MCF 10A (cell line): ENCODE measurements at places on chromosomes 6 and 20. TPM values are rescaled to one million over a fixed set of nuclear protein-coding genes. Genes with fewer than 3 reads are reported as not detected.

- no peaks in the 10 kb centered on the region for H3K4me1 ChIP-seq
- no peaks in the 10 kb centered on the region for H3K27me3 ChIP-seq
- H3K4me3 ChIP-seq: no peak overlapping the region
Measured at GRCh38 chr6:62670490-62671223, 384.6 kb upstream of the KHDRBS2 start.

GRCh38 chr6:128519132-128519930, 1.1 kb downstream of the PTPRK start:
- peaks cover 25% of the 10 kb centered on the region for H3K4me1 ChIP-seq
- H3K27me3 ChIP-seq: no peaks in the 10 kb centered on the region
- no peaks in the 10 kb centered on the region for H3K36me3 ChIP-seq

GRCh38 chr6:168825226-168826077, 384.5 kb downstream of the SMOC2 start:
- no peaks in the 10 kb centered on the region for H3K4me1 ChIP-seq
- no peak overlapping the region for H3K27ac ChIP-seq
- no peaks in the 10 kb centered on the region for H3K36me3 ChIP-seq
- DNase-seq: no peak

The GJA10 gene
- total RNA-seq: not detected in 2 replicates

DNA sequence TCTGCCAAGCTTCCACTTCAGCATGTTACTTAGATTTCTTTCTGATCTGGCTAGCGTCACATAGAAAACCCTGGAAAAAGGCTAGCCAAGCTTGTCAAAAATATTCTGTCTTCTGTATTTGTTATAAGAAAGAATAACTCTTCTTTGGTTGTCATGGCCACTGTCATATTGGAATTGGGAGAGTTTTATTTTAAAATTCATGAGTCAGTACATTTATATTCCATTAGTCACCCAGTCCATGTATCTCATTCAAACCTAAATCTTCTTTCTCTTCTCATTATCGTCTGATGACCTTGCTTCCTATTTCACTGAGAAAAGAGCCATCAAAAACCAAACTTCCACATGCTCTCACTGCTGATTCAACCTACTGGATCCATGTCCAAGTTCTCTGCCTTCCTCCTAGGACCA, 65.7 kb downstream of the EPM2A start:
- no peak overlapping the region for H3K4me3 ChIP-seq
- no peaks in the 10 kb centered on the region for H3K27me3 ChIP-seq
- peak; percentile 14 for DNase-seq
- peak overlapping the region; percentile 69 for H3K27ac ChIP-seq
- H3K4me1 ChIP-seq: peaks cover 11% of the 10 kb centered on the region

The NR2E1 gene
- total RNA-seq: not detected in 2 replicates

- DNase-seq: no peak
- no peak overlapping the region for H3K27ac ChIP-seq
- H3K27me3 ChIP-seq: no peaks in the 10 kb centered on the region
- no peaks in the 10 kb centered on the region for H3K36me3 ChIP-seq
Measured at GRCh38 chr20:39533858-39534257, 571.7 kb downstream of the DHX35 start.

DNA sequence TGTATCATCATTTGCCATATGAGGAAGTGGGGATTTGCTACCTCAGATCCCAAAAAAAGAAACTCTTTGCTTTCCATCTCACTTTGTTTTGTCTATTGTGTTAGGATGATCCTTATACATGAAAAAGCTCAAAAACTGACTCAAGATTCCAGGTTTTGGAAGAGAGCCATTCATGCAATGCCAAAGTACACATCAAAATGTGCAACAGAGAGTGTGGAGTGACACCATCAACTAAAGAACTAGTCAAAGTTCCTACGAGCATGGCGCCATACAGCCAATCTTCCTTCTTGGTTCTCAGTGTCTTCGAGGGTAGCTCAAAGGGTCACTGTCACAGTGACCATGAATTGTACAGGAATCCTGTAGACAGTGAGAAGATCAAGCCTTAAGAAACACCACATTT, 255.8 kb upstream of the SASH1 start:
- H3K4me3 ChIP-seq: no peak overlapping the region
- no peaks in the 10 kb centered on the region for H3K36me3 ChIP-seq
- H3K27ac ChIP-seq: no peak overlapping the region
- H3K27me3 ChIP-seq: no peaks in the 10 kb centered on the region
- DNase-seq: no peak
- no peaks in the 10 kb centered on the region for H3K4me1 ChIP-seq

The SLA2 gene
- not detected in 2 replicates for total RNA-seq

DNA sequence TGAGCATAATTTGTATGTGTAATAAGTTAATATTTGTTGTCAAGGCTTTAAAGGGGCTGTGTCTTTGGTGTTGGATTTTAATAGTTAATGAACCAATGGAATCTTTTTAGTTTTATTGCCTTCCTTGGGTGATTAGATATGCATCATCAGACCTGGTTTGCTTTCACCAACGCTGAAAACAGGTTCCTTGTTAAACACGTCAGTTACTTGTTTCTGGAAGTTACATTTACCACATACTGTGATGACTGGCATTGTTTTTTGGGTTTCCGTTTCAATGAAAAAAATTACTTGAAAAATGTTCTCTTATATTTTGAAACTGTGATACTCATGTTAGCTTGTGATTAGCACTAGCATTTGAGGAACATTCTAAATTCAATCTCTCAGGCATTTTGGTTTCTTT, 58.6 kb upstream of the RNF144B start:
- H3K27me3 ChIP-seq: no peaks in the 10 kb centered on the region
- no peaks in the 10 kb centered on the region for H3K36me3 ChIP-seq
- no peak overlapping the region for H3K4me3 ChIP-seq
- peaks cover 14% of the 10 kb centered on the region for H3K4me1 ChIP-seq
- H3K27ac ChIP-seq: no peak overlapping the region
- no peak for DNase-seq

GRCh38 chr6:9614778-9615177, 800.1 kb downstream of the TFAP2A start:
- DNase-seq: no peak
- no peaks in the 10 kb centered on the region for H3K27me3 ChIP-seq
- H3K4me1 ChIP-seq: peaks cover 6% of the 10 kb centered on the region
- H3K36me3 ChIP-seq: no peaks in the 10 kb centered on the region

DNA sequence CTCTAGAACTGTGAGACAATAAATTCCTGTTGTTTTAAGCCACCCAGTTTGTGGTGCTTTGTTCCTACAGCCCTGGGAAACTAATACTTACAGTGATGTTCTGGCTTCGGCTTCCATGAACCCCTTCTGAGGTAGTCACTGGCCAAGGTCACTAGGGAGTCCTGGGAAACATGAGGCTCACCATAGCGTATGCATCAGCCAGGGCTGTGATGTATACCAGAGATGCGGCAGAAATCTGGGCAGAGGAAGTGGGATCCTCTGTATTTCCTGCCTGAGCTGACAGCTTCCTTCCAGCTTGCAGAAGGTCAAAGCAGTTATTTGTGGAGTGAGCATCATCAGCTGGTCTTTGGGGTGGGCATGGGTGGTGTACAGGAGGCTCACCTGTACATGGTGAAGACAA, 27.9 kb downstream of the KAT14 start:
- no peak for DNase-seq
- no peaks in the 10 kb centered on the region for H3K27me3 ChIP-seq
- no peak overlapping the region for H3K27ac ChIP-seq
- peaks cover 65% of the 10 kb centered on the region for H3K36me3 ChIP-seq
- peaks cover 25% of the 10 kb centered on the region for H3K4me1 ChIP-seq

The SRSF12 gene
- total RNA-seq: 1.1 and 1.2 TPM in 2 replicates

DNA sequence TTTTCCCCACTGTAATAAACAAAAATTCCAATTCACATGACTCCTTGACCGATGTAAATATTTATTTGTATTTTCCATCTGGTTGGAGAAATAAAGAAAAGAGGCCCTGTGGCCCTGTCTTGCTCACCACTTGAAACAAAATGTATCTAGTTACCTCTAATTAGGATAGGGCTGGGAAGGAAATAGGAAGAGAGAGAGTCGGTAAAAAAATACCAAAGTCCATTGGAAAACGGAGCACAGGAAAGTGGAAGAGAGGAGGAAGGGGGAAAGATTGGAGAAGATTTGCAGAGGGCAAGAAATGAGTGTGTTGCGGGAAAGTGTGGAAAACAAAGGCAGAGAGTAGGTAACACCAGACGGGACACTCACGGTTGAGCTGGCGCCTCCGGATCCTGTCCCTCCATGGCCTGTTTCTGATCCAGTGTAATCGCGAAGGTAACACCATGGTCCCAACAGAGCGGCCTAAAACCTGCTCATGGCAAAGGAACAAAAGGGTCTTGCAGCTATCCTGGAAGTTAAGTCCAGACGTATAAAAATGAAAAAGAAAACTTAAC, 105.8 kb upstream of the RIPOR2 start:
- no peaks in the 10 kb centered on the region for H3K4me1 ChIP-seq
- peaks cover 6% of the 10 kb centered on the region for H3K36me3 ChIP-seq
- H3K27ac ChIP-seq: no peak overlapping the region
- DNase-seq: no peak
- no peaks in the 10 kb centered on the region for H3K27me3 ChIP-seq
- H3K4me3 ChIP-seq: no peak overlapping the region

DNA sequence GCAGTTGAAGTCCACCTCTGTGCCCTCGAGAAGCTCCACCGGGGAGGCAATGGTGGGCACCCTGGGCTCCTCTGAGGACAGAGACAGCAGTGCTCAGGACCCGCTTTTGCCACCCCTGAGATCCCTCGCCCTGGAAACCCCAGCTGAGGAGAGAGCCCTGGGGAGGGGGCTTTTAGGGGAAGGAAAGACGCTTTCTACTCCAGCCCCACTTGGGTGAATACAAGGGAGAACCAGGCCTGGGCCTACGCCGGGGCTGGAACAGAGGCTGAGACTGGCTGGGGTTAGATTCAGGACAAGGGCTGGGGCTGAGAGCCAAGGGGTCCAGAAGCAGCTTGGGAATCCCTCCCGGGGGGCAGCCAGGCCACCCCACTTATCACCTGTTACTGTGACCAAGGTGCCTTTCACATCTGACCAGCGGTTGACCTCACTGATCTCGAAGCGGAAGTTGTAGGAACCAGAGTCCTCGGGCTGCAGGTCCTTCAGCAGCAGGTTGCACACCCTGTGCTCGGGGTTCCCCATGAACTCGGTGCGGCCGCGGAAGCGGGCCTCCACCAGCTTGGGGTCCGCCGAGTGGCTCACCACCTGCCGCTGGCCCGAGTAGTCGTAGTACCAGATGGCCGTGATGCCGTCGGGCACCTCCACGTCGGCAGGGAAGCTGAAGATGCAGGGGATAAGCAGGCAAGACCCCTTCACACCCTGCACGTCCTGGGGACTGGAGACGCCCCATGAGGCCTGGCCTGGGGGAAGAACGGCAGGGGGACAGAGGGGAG, 6.2 kb downstream of the SIGLEC1 start:
- no peaks in the 10 kb centered on the region for H3K27me3 ChIP-seq
- H3K27ac ChIP-seq: no peak overlapping the region
- H3K36me3 ChIP-seq: no peaks in the 10 kb centered on the region
- no peaks in the 10 kb centered on the region for H3K4me1 ChIP-seq
- DNase-seq: no peak

GRCh38 chr20:57593134-57593886, 26.9 kb downstream of the ZBP1 start:
- no peak overlapping the region for H3K4me3 ChIP-seq
- DNase-seq: peak; percentile 4
- H3K27ac ChIP-seq: no peak overlapping the region
- no peaks in the 10 kb centered on the region for H3K36me3 ChIP-seq
- H3K4me1 ChIP-seq: peaks cover 5% of the 10 kb centered on the region
- peaks cover 38% of the 10 kb centered on the region for H3K27me3 ChIP-seq

The MEI4 gene
- not detected in 2 replicates for total RNA-seq

GRCh38 chr6:107582086-107582485, 92.2 kb downstream of the SOBP start:
- no peak overlapping the region for H3K4me3 ChIP-seq
- H3K27me3 ChIP-seq: peaks cover 40% of the 10 kb centered on the region
- no peaks in the 10 kb centered on the region for H3K36me3 ChIP-seq
- no peak overlapping the region for H3K27ac ChIP-seq

- no peaks in the 10 kb centered on the region for H3K4me1 ChIP-seq
- no peaks in the 10 kb centered on the region for H3K27me3 ChIP-seq
- H3K4me3 ChIP-seq: no peak overlapping the region
- H3K27ac ChIP-seq: no peak overlapping the region
Measured at GRCh38 chr6:56406276-56407269, 159.2 kb upstream of the COL21A1 start.

- H3K4me3 ChIP-seq: no peak overlapping the region
- H3K36me3 ChIP-seq: no peaks in the 10 kb centered on the region
- DNase-seq: no peak
- H3K27ac ChIP-seq: no peak overlapping the region
- peaks cover 93% of the 10 kb centered on the region for H3K27me3 ChIP-seq
Measured at GRCh38 chr20:54407459-54407858, 67.9 kb upstream of the DOK5 start.

DNA sequence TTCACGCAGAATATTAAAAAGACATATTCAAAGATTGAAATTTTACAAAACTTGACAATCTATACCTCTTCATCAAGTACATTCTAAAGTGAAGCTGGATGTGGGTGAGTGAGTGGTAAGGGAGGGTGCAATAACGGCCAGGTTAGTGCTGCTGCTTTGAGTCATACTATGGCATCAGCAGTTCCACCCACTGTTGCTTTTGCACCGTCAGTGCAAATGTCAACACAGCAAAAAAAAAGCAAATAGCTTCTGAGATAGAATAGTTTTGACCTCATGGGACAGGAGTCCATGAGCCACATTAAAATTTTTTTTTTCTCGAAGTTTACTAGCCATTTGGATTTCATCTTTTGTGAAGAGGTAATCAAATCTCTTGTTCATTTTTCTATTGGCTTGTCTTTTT, 31.8 kb downstream of the PSMF1 start:
- H3K4me1 ChIP-seq: peaks cover 5% of the 10 kb centered on the region
- H3K27ac ChIP-seq: no peak overlapping the region
- peaks cover 76% of the 10 kb centered on the region for H3K36me3 ChIP-seq
- peak; percentile 41 for DNase-seq
- no peaks in the 10 kb centered on the region for H3K27me3 ChIP-seq
- H3K4me3 ChIP-seq: no peak overlapping the region

The PDYN gene
- not detected in 2 replicates for total RNA-seq

GRCh38 chr6:107493158-107494057, 3.5 kb downstream of the SOBP start:
- no peaks in the 10 kb centered on the region for H3K36me3 ChIP-seq
- peaks cover 10% of the 10 kb centered on the region for H3K4me1 ChIP-seq
- no peak overlapping the region for H3K4me3 ChIP-seq
- peaks cover 18% of the 10 kb centered on the region for H3K27me3 ChIP-seq
- no peak overlapping the region for H3K27ac ChIP-seq

DNA sequence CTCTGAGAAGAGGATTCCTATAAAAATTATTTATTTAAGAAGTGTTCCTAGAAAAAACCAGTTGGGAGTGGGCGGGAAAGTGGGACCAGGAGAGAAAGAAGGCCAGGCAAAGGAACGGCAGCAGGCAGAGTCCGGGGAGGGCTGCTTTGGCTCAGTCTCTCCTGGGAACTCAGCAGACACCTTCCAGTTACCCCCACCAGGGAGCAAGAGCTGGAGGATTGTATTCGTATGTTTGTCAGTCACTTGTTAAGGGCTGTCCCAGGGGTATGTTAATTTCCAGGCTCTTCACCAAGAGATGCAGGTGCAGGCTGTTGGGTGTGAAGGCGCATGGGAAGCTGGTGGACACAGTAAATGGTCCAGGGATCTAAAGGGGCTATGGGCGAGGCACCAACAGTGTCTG, 53.0 kb upstream of the CHD6 start:
- no peak overlapping the region for H3K27ac ChIP-seq
- peaks cover 40% of the 10 kb centered on the region for H3K27me3 ChIP-seq
- peaks cover 6% of the 10 kb centered on the region for H3K4me1 ChIP-seq
- DNase-seq: no peak
- no peaks in the 10 kb centered on the region for H3K36me3 ChIP-seq
- no peak overlapping the region for H3K4me3 ChIP-seq

The PAX1 gene
- not detected in 2 replicates for total RNA-seq
